T-helper 2 cell (primary cell): ENCODE measurements at places on chromosomes 6 and 20.

DNA sequence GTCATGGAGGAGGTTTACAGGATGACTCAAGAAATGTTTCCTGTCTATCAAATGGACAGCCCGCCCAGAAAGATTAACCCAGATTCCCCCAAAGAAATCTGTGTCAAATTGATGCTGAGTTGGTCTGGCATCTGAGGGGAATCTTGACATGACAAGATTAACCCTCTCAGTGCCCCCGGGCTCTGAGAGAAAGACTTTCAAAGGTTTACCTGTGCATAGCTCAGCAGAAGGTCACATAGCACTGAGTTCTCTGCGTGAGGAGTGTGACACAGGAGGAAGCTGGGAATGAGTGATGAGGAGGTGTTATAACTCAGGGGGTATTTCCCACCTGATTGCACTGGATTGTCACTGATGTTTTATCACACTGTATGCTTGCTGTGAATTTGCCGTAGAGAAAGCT lies 601.2 kb downstream of the DHX35 start:
- peak; percentile 61 for DNase-seq

DNA sequence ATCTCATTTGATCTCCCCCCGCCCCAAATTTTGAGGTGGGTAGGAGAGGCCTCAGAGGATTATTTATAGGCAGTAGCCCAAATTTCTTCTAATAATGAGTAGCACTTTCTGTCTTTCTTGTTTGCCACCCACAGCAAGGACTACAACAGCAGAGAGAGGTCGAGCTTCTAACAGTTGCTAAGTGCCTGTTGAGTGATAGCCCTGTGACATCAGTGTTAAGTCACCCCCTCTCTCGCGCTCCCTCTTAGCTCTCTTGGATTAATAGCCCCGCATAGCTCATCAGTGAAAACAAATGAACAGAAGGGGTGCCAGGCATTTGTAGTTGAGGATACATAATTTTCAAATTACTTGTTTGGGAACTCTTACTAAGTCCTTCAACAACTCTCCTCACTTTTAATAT lies 3.5 kb downstream of the ANKRD60 start:
- no peak for DNase-seq

DNA sequence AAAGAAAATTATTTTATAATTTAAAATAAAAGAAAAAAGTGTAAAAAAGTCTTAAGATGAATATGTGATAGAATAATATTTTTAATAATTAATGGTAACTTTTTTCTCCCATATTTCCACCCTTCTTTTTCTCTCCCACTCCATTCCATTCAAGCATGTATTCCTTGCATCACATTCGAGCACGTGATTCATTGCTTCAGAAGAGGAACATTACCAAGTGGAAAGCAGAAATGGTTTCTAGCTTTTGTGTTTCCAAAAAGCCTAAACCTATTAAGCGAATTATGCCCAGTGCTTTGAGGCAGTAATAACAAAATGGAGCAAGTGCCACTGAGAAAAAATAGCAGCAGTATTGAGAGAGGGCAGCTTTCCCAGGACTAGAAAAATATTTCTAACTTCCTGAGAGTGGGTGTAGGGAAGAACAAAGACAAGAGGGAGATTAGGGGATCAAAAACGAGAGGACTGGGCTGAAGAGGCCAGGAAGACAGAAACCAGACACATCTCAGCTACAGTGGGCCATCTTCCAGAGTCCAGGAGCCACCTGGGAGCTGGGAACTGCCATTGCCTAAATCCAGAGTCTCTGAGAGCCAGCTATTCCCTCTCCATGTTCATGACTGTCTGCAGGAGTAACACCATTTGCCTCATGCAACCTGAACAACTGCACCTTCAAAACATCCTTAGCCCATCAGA lies 15.0 kb upstream of the AKIRIN2 start:
- no peak for DNase-seq

DNA sequence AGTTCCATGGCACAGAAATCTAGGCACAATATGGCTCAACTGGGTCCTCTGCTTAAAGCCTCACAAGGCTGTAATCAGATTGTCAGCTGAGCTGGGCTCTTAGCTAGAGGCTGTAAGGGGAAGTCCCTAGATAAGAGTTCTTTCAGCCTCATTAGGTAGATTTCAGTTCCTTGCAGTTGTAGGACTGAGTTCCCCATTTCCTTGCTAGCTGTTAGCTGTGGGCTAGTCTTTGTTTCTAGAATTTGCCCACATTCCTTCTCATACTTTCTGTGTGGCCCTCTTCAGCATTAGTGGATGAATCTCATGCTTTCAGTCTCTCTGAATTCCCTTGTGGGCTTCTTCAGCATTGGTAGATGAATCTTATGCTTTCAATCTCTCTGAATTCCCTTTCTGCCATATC lies 71.0 kb upstream of the MRAP2 start:
- no peak for DNase-seq

- no peak for DNase-seq
These were observed 683.0 kb upstream of the ADGRB3 start for GRCh38 chr6:67952121-67952520.

GRCh38 chr6:388202-388903 lies 3.2 kb upstream of the IRF4 start:
- DNase-seq: no peak
